ENCODE measurements at places on chromosomes 7 and 10.

DNA sequence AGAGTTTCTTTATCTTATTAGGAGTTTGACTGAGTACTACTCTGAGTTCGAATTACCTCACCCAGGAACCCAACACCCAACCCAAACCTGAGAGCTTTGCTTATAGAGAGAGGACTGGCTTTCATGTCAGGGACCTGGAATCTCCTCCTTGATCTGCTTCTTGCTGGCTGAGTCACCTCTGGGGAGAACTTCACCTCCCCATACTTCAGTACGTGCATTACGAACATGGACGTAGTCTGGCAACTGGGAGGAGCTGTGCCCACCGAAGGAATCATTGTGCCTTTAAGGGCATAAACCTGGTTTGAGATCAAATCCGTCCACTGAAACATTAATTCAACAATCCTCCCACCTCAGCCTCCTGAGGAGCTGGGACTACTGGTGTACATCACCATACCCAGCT is 12.2 kb upstream of the PSAP start:
- no peaks in the 10 kb centered on the region for H3K27me3 ChIP-seq
- no peak overlapping the region for H3K4me3 ChIP-seq
- DNase-seq, result no peak
- H3K36me3 ChIP-seq, result no peaks in the 10 kb centered on the region
- no peak overlapping the region for H3K27ac ChIP-seq

DNA sequence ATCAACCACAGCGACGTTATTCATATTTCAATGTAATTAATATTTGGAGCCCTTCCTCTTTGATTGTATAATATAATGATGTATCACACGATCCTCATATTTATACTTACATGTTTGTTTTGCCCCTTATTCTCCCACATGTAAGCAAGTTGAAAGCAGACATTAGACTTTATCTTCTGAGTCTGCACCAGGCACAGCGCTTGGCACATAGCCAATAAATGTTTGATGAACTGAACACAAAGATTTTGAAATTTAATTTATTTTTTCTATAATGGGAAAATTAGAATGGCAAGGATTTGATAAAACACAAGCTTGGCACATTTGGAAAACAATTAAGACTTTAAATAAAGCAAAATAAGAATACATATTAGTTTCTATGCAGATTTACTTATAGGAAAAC is 31.6 kb downstream of the ZFAND4 start:
- no peaks in the 10 kb centered on the region for H3K4me1 ChIP-seq
- H3K36me3 ChIP-seq, result no peaks in the 10 kb centered on the region
- no peak for DNase-seq
- no peak overlapping the region for H3K4me3 ChIP-seq

GRCh38 chr7:96248405-96248804 is 73.5 kb downstream of the SLC25A13 start:
- no peak overlapping the region for H3K4me3 ChIP-seq
- H3K36me3 ChIP-seq, result no peaks in the 10 kb centered on the region
- H3K4me1 ChIP-seq, result no peaks in the 10 kb centered on the region
- no peak overlapping the region for H3K27ac ChIP-seq
- no peaks in the 10 kb centered on the region for H3K27me3 ChIP-seq

DNA sequence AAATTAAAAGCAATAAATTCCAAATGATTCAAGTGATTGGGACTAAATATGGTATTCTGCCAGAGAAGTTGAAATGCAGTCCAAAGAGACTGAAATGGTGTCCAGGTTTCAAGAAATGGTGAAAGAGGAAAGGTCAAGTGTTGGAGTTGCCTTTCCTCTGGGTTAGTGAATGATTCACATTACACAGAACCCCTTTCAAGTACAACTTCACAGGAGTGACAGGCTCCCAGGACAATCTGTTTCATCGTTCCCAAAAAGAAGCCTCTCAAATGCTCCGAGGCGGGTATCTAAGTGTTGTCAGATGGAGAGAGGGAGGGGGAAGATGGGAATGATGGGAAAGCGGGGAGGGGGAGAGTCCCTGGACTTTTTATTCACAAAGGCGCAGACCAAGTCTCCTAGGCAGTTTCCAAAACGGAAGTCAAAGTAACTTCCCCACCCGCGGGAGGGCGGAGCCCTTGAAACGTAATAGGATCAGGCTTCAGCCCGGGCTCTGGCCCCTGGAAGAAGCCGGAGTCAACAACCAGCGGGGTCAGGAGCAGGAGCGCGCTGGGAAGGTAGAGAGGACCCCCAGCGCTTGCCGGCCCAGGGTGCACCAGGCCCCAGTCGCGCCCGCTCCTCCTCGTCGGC is 754 bp downstream of the SLC25A13 start:
- no peaks in the 10 kb centered on the region for H3K27me3 ChIP-seq
- peak overlapping the region; percentile 81 for H3K4me3 ChIP-seq
- DNase-seq, result peak; percentile 93
- peak overlapping the region; percentile 87 for H3K27ac ChIP-seq
- H3K4me1 ChIP-seq, result peaks cover 4% of the 10 kb centered on the region

GRCh38 chr7:17255926-17256325 is 42.5 kb upstream of the AHR start:
- H3K4me1 ChIP-seq, result no peaks in the 10 kb centered on the region
- no peaks in the 10 kb centered on the region for H3K27me3 ChIP-seq

DNA sequence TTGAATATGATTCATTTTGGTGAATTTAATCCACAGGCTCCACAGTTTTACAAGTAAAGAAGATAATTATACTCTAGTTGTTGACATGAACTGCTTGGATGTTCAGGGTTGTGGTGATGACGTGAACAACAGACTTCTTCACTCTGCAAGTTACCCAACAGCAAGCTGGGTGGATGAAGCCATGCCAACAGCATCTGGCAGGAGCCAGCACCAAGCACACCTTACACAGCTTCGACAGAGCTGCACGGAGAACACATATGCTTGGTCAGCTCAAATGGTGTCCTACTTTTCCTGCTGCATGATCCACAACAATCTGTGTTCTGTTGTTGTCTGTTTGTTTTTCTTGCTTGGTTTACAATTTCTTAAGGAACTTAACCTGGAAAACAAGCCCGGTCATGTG is 9.8 kb downstream of the NOD1 start:
- H3K4me3 ChIP-seq, result no peak overlapping the region
- DNase-seq, result no peak
- no peaks in the 10 kb centered on the region for H3K27me3 ChIP-seq
- H3K36me3 ChIP-seq, result no peaks in the 10 kb centered on the region
- peaks cover 10% of the 10 kb centered on the region for H3K4me1 ChIP-seq
- no peak overlapping the region for H3K27ac ChIP-seq

- no peaks in the 10 kb centered on the region for H3K36me3 ChIP-seq
- H3K4me3 ChIP-seq, result no peak overlapping the region
- H3K27me3 ChIP-seq, result 0 out of 2 replicates have a peak, but pooled peaks cover 7% of the 10 kb centered on the region
- no peak overlapping the region for H3K27ac ChIP-seq
- no peaks in the 10 kb centered on the region for H3K4me1 ChIP-seq
Measured at GRCh38 chr7:71987200-71987767, 424.9 kb downstream of the CALN1 start.

DNA sequence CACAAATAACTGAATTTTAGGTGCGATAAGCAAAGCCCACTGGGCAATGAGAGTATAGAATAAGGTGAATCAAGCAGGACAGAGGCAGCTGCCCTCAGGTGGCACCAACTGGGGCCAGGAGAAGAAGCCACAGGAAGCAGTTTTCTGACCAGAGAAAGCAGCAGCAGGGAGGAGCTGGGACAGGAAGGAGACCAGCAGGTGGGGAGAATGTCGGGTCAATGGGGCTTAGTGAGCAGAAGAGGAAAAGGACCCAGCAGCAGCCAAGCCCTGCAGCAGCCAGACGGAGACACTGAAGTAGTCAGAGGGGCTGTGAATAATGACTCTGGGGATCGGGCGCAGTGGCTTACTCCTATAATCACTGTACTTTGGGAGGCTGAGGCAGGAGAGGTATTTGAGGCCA is 209.6 kb upstream of the SH2B2 start:
- peak; percentile 58 for DNase-seq
- H3K27me3 ChIP-seq, result no peaks in the 10 kb centered on the region
- peaks cover 5% of the 10 kb centered on the region for H3K4me1 ChIP-seq
- no peaks in the 10 kb centered on the region for H3K36me3 ChIP-seq
- no peak overlapping the region for H3K27ac ChIP-seq

DNA sequence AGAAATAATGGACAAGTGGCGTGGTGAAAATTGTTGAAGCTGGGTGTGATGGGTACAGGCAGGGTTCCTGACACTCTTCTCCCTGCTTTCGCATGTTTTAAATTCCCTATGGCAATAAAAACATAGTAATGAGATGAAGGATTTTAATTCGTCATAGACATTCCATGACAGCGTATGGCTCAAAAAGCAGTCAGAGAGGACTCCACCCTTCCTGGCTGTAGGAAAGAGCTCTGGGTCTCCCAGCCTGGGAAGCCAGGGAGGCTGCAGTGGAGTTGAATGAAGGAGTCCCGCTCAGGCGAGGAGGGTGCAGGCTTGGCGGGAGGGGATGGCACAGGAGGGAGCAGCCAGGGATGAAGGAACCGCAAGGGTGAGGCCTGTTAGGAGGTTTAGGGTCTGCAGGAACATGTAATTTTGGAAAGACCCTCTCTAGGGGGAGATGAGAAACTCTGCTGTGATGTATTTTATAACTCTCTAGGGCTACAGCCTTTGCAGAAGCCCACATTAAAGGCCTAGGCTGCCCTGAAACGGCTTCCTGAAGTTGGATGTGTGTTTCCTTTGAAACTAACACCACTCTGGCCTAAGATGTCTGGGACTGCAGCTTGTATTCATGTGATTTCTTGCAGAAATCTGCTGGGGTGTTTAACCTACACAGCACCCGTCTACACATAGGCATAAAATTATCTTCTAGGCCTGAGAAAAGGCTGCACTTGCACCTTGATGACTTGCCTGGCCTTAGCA is 7.6 kb upstream of the LARP4B start:
- no peaks in the 10 kb centered on the region for H3K27me3 ChIP-seq
- no peaks in the 10 kb centered on the region for H3K4me1 ChIP-seq
- DNase-seq, result no peak
- H3K36me3 ChIP-seq, result no peaks in the 10 kb centered on the region

DNA sequence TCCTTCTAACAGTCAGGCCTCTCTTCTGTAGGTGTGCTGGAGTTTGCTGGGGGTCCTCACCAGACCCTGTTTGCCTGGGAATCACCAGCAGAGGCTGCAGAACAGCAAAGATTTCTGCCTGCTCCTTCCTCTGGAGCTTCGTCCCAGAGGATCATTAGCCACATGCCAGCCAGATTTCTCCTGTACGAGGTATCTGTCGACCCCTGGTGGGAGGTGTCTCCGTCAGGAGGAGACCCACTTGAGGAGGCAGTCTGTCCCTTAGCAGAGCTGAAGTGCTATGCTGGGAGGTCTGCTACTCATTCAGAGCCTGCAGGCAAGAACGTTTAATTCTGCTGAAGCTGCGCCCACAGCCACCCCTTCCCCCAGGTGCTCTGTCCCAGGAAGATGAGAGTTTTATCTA is 611.1 kb upstream of the COBL start:
- H3K27ac ChIP-seq, result no peak overlapping the region
- no peaks in the 10 kb centered on the region for H3K4me1 ChIP-seq
- H3K36me3 ChIP-seq, result no peaks in the 10 kb centered on the region
- H3K27me3 ChIP-seq, result no peaks in the 10 kb centered on the region

DNA sequence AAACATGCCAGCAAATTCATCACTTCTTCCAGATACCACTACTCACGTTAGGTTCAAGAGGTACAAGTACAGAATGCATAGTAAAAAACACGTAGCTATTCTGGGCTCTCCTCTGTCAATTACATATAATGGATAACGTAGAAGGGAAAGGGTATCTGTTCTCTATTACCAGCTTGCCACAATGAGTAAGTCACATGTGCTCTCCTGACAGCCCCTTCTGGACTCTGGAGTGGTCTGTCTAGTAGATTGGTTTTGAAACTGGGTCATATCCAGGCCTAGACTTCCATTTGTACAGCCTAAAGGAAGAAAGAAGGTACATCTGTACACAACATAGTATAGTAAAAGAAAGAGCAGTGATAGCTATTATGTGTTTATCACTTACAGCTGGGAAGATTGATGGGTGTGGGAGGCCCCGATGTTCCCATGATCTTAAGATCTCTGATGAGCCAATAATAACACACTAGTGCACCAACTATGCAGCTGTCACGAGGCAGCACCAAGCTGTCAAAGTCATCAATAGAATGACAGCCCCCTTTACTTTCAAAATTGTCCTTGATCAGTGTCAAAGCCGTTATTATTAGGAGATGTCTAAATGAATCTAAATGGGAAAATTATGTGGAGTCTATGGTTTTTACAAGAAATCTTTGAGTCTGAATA is 161.9 kb upstream of the AGK start:
- H3K36me3 ChIP-seq, result no peaks in the 10 kb centered on the region
- no peaks in the 10 kb centered on the region for H3K4me1 ChIP-seq
- DNase-seq, result no peak
- no peaks in the 10 kb centered on the region for H3K27me3 ChIP-seq
- H3K27ac ChIP-seq, result no peak overlapping the region

- H3K4me3 ChIP-seq, result no peak overlapping the region
- no peaks in the 10 kb centered on the region for H3K36me3 ChIP-seq
- H3K4me1 ChIP-seq, result no peaks in the 10 kb centered on the region
- H3K27me3 ChIP-seq, result no peaks in the 10 kb centered on the region
- DNase-seq, result no peak
Measured at GRCh38 chr7:157423348-157423747, 86.5 kb downstream of the DNAJB6 start.

DNA sequence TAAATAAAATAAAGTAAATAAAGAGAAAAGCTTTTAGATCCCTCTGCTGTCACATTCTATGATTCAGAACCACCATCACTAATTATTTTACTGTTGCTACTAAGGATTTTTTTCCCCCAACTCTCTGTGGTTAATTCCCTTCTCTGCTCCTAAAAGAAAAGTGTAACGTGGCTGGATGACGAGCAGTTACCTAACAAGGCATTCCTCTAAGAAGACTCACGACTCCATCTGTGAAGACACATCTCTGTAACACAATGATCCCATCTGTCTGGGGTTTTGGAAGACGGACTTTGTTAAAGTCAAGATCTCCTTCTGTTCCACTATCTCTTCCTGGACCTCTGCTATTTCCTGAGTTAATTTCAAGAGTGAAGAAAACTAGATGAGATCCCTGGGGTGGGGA is 179.9 kb downstream of the SFMBT2 start:
- H3K4me3 ChIP-seq, result no peak overlapping the region
- DNase-seq, result no peak
- H3K27ac ChIP-seq, result no peak overlapping the region
- no peaks in the 10 kb centered on the region for H3K27me3 ChIP-seq
- H3K4me1 ChIP-seq, result no peaks in the 10 kb centered on the region
- H3K36me3 ChIP-seq, result no peaks in the 10 kb centered on the region

GRCh38 chr10:125744909-125745308 is 25.4 kb downstream of the EDRF1 start:
- peaks cover 81% of the 10 kb centered on the region for H3K36me3 ChIP-seq
- H3K4me3 ChIP-seq, result no peak overlapping the region

DNA sequence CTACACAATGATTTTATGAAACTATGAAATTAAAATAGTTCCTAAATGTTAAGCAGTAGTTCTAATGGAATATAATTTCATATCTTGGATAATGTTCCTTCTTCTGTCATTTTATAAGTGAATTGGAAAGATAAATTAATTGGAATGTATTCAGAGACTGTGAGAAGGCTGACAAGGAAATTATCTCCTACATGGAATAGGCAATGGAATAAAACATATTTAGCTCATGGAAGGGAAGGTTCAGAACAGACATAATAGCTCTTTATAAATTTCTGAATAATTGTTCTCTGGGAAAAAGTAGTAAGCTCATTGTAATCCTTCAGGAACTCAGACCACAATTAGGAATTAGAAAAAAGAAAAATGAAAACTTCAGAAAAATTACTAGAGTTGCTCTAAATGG is 1172.3 kb upstream of the SORCS1 start:
- no peak overlapping the region for H3K4me3 ChIP-seq
- H3K4me1 ChIP-seq, result no peaks in the 10 kb centered on the region
- H3K27ac ChIP-seq, result no peak overlapping the region
- H3K27me3 ChIP-seq, result no peaks in the 10 kb centered on the region
- no peaks in the 10 kb centered on the region for H3K36me3 ChIP-seq
- DNase-seq, result no peak
